ENCODE measurements at places on chromosomes 3 and 15. TPM values are rescaled to one million over a fixed set of nuclear protein-coding genes. Genes with fewer than 3 reads are reported as not detected.
A peak's percentile ranks its signal among the peaks of the same experiment; 100 is the strongest.

DNA sequence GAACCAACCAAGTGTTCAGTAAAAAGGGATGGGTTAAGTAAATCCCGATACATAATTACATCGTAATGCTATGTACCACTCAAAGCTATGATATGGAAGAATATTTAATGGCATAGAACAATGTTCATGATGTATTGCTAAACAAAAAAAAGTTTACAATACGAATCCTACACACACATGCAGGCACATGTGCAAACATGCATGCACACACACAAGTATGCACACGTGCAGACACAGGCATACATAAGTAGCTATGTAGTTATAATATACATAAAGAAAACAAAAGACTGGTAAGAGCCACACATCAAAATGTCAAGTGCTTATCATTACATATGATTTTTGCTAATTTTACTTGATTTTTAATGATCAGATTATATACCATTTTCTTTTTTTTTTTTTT lies 74.2 kb downstream of the ARRDC4 start:
- no peak for DNase-seq

- no peak for DNase-seq
Measured at GRCh38 chr15:98035577-98036010, 75.1 kb downstream of the ARRDC4 start.

DNA sequence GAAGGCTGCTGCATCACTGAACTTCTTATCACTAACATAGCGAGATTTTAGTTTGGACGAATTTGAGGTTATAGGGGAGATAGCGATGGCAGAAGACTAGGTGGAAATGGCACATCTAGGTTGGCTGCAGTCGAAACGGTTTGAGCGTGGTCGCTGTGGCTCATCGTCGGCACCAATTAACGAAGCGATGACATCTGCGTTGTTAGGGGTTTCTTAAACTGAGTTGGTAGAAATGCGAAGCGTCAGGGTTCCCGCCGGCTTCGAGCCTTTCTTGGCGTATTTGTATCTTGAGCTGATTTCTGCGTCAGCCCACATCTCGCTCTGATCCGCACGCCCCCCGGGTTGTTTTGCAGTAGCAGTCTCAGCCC lies 319 bp downstream of the LNP1 start:
- DNase-seq = peak; percentile 4

DNA sequence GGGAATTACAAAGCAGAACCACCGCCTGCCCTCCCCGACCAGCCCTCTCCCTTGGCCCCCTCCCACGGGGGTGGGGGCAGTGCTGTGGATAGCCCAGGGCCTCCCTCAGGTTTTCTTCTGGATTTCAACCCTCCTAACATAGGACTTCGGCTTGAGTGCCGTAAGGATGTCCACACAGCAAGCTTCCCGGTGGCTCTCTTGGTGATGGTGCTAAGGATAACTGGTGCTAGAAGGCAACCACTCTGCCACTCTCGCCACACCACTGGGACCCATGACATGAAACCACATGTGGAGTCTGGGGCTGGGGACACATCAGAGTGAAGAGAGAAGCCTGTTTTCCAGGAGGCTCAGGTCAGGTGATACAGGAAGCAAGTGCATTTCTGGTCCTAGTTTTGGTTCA lies 35.4 kb downstream of the SCN5A start:
- no peak for DNase-seq

GRCh38 chr3:139120086-139121056 lies 75.7 kb upstream of the PRR23C start:
- no peak for DNase-seq

GRCh38 chr3:120566243-120566975 lies 29.7 kb upstream of the NDUFB4 start:
- no peak for DNase-seq

DNA sequence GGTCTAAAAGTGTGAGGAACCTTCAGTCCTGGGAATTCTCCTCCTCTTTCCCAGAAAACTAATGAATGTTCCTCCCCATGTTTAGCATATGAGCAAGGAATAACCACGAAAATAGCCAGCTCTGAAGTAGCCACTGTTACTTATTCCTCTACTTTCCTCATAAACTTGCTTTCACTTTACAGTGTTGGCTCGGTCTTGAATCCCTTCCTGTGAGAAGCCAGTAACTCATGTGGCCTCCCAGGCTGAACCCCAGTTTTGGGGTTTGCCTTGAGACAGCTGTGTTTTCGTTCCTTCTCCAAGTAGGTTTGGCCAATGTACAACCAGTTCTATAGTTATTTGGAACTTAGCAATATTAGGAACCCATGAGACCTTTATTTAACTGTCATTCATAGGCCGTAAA lies 195.0 kb downstream of the CNTN6 start:
- DNase-seq = no peak

- no peak for DNase-seq
Measured at GRCh38 chr15:88989578-88989977, 76.4 kb upstream of the MFGE8 start.

GRCh38 chr15:94739639-94740038 lies 508.3 kb downstream of the MCTP2 start:
- no peak for DNase-seq

DNA sequence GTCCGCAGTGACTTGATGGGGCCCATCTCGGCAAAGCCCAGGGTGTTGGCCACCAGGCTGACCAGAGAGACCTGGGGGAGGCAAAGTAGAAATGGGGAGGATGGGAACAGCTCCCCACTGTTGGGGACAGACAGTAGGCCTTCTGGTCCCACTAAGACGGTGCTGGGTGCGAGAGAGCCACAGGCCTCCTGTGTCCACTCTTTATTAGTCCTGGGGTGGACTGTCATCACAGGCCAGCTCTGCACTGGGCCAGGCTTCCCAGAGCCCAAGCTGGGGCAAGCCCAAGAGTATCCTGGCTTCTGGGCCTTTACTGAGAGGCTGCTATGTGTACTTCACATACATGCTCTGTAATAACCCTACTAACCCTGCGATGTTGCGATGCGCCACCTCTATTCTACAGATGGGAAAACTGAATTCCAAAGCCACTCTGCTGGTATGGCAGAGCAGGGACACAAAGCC lies 66.4 kb downstream of the EXOG start:
- DNase-seq = no peak

GRCh38 chr3:182331341-182331740 lies 462.0 kb upstream of the ATP11B start:
- DNase-seq = no peak

GRCh38 chr3:100912976-100913545 lies 80.2 kb downstream of the ABI3BP start:
- DNase-seq = no peak

DNA sequence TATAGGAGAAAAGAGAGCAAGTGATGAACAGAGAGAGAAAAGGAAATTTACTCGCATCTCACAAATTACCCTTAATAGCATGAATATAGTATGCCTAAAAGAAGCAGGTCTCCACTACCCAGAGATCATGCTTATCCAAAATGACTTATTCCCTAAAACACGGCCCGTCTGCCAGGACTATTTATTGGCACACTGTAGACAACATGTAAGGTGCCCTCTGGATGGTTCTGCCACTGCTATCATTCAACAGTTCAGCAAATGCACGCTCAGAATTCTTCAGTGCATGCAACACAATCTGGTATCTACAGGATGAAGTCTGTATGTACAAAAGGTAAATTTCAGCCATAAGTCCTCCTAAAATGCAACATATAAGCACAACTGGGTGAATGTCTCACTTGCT lies 465.8 kb downstream of the SHQ1 start:
- DNase-seq = no peak

GRCh38 chr3:130379274-130379673 lies 33.8 kb downstream of the COL6A5 start:
- no peak for DNase-seq

Gene RBPMS2
- not detected for total RNA-seq

Gene TAGLN3
- 0.07 TPM for total RNA-seq

Gene GXYLT2
- 0.40 TPM for total RNA-seq

Gene ZNF860
- 1.6 TPM for total RNA-seq

Gene SERINC4
- not detected for total RNA-seq

Measured in pulmonary artery endothelial cell (primary cell).